H54 (cell line): ENCODE measurements at places on chromosomes 13 and 19.

DNA sequence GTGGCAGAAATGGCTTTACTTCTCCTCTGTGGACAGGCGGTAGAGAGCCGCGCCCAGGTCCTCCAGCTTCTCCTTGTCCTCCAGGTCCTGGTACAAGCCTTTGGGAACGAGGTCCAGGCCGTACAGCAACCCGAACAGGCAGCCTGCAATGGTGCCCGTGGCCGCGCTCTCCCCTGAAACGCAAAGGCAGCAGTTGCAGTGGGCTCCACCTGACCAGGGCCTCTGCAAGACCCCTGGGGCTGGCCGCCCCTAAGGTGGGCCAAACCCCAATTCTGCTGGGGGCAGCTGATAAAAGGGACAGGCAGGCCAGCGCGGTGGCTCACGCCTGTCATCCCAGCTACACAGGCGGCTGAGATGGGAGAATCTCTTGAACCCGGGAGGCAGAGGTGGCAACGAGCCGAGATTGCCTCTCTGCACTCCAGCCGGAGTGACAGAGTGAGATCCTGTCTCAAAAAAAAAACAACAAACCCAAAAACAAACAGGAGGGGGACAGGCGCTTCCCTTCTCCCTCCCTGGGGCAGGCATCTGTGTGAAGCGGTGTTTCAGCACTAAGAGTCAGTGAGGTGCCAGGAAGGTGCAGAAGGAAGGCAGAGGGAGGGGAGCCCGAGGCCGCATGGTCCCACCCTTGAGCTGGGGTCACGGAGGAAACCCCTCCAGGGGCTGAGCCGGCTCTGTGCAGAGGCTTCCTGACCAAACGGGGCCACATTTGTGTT is 30.3 kb downstream of the ADPRHL1 start:
- DNase-seq: no peak

DNA sequence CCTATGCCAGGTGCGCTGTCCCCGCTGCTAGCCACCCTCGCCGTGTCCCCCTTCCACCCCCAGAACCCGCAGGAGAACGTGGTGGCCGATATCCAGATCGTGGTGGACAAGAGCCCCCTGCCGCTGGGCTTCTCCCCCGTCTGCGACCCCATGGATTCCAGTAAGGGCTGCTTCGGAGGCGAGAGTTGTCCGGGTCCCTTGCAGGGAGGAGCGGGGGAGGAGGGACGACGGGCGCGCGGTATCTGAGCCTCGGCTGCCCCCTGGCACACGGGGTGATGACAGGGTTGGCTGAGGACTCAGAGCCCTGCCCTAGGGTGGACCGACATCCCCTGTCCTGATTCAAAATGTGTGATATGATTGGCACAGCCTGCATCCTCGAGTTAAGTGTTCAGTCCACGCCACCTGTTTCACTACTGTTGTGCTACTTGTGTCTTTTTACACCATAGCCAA is 653 bp downstream of the MVB12A start:
- DNase-seq: no peak

GRCh38 chr19:262125-262524 is 29.1 kb downstream of the PLPP2 start:
- no peak for DNase-seq

DNA sequence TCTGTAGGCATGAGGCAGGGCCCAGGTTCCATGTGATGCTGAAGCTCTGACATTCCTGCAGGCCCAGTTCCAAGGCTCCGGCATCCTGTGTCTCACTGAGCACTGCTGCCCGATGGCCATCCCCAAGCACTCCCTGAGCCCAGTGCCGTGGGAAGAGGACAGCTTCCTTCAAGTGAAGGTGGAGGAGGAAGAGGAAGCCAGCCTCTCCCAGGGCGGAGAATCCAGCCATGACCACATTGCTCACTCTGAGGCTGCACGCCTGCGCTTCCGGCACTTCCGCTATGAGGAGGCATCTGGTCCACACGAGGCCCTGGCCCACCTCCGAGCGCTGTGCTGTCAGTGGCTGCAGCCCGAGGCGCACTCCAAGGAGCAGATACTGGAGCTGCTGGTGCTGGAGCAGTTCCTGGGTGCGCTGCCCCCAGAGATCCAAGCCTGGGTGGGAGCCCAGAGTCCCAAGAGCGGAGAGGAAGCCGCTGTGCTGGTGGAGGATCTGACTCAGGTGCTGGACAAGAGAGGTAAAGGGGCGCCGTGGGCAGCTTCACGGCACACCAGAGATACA is 8.0 kb downstream of the ZSCAN22 start:
- DNase-seq: no peak

DNA sequence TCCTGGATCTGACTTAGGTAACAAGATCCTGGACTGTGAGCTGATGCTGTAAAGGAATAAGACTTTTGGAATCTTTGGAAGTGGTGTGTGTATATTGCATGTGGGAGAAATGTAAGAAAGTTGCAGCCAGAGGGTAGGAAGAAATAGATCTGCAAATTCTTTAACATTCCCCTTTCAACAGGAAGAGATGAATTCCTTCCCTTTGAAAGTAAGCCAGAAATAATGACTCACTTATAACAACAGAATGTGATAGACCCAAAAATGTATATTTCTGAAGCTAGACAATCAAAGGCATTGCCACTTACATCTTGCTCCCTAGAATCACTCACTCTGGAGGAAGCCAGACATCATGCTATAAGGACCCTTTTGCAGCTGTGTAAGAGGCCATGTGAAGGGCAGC is 9.8 kb upstream of the SIAH3 start:
- DNase-seq: no peak

GRCh38 chr13:80083853-80084676 is 256.9 kb downstream of the SPRY2 start:
- no peak for DNase-seq

DNA sequence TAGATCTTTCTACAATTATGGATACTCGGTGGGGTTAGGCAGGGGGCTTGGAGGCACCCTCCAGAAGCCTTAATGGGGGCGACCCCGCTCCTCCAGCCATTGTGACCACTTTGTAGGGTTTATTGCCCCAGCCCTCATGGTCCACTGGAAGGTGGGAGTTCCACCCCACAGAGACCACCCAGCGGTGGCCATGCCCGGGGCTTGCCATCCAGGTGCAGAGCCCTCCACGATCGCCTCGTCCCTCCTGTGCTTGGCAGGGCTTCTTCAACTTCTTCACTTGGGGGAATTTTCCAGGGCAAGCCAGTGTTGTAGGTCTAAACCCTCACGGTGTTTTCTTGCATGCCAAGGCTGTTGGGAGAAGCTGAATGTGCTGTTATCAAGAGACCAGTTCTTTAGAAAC is 16.1 kb downstream of the ZNF536 start:
- DNase-seq: no peak

GRCh38 chr19:7393939-7394730 is 45.4 kb downstream of the ARHGEF18 start:
- DNase-seq: no peak

- no peak for DNase-seq
Measured at GRCh38 chr13:97274829-97275649, 52.9 kb downstream of the MBNL2 start.

DNA sequence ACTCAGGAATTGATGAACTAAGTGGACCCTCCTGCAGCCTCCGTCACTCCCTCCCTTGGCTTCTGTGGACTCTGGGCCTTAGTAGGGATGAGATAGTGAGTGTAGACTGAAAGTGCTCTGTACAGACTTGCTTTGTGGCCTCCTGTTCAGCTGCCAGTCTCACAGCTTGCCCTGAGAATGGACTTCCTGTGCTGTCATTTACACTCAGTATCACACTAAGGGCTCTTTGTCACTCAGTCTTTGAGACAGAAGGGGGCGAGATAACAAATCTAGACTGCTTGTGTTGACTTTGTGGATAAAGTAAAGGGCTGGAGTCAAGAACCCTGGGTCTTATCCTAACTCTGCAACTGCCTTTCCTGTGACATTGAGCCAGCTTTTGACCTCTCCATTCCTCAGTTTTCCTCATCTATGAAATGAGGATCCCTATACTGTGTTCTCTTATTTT is 21.0 kb upstream of the SPRY2 start:
- DNase-seq: no peak

- no peak for DNase-seq
Measured at GRCh38 chr19:10815007-10815536, 20.9 kb downstream of the TMED1 start.

DNA sequence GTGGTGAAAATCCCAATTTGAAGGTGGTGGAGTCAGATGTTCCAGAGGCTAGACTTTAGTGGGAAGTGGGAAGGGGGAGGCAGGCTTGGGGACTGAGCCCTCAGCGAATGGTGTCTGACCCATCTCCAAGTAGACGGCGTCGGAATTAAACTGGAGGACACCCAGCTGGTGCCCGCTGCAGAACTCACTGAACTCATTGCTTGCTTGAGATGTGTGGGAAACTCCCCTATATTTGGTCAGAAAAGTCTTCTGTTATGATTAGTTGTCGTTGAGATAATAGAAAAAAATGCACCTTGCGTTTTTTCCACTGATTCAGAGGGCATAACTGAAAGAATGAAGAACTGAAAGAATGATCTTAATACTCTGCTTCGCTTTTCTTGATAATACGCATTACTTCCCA is 871 bp upstream of the ZNF583 start:
- no peak for DNase-seq

DNA sequence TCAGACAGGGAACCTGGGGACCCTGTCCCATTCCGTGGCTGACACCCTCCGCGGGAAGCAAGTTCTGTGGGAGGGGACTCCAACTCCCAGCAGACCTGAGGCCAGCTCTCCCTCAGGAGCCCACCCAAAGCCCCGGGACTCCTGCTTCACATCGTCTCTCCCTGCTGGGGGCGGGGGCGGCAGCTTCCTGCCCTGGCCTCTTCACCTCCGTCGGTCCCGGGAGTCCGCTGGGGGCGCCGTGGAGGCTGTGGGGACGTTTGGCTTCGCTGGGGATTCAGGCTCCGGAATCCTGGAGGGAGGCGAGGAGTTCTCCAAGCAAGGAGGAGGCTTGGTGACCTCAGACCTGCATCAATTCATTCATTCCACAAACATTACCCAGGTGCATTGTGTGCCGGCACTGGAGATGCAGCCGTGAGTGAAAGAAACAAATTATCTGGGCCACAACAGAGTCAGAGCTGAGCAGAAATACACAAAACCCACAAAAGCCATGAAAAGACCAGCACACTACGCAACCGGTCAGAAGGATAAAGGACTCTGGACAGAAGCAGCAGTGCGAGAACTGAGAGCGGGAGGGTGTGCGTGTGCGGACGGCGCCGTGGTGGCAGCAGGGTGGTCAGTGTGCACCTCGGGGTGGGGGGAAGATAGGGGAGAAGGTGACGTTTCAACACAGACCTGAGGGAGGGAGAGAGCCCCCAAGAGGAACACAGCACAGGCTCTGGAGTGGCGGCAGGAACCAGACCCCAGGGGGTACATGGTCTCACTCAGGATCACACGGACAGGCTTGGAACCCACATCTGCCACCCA is 19.0 kb downstream of the EPS8L1 start:
- no peak for DNase-seq

GRCh38 chr19:48945415-48945814 is 9.3 kb upstream of the BAX start:
- DNase-seq: no peak

GRCh38 chr13:109345433-109345941 is 440.9 kb downstream of the IRS2 start:
- peak; percentile 25 for DNase-seq

DNA sequence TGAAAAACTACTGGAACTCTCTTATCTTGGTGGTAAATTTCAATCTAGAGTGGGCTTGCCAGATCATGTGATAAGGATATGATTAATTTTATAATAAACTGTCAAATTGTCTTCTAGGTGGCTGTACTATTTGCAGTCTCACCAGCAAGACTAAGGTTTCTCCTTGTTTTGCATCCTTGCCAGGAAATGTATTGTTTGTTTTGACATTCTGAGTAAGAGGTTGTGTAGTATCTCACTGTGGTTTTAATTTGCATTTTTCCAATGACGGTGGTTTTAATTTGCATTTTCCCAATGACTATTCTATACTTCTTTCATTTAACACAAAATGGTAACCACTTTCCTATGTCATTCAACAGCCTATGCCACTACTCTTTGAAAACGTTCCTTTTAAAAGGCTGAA is 2.0 kb downstream of the CAB39L start:
- DNase-seq: no peak

GRCh38 chr13:95136638-95137037 is 164.6 kb downstream of the ABCC4 start:
- DNase-seq: no peak

- DNase-seq: no peak
Measured at GRCh38 chr13:28268800-28269223, 130.5 kb downstream of the PAN3 start.

DNA sequence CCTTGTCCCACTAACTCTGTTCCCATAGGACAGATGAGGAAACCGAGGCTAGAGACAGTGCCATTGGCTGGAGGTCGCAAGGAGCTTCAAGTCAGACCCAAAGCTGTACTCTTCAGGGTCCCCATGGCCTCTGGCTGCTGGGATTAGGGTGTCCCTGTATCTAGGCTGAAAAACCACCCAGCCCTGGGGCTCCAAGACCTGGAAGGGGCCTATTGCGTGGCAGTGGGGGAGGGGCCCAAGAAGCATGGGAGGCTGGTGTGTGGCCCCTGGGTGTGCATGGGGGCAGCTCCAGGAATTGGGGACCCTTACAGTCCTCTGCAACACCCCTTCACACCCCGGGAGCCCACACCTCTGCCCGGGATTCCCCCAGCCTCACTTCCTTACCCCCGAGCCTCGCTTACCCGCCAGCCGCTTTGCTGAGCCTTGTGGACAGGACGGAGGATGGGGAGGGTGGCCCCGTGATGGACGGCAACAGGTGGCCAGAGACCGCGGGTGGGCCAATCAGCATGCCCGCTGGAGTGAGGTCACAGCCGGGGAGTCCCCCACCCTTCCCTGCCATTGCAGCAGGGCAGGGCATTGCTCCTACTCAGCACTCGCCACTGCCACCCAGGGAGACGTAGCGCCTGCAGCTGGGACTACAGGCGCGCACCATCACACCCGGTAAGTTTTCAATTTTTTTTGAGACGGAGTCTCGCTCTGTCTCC is at the start of gene JSRP1:
Gene JSRP1, minus strand, starts transcription at position 436 of the 704 bp plus-strand sequence. CDS start 1,103 bp downstream, outside the sequence.
- DNase-seq: no peak

- DNase-seq: no peak
Measured at GRCh38 chr13:72514146-72514545, 213.3 kb downstream of the MZT1 start.

DNA sequence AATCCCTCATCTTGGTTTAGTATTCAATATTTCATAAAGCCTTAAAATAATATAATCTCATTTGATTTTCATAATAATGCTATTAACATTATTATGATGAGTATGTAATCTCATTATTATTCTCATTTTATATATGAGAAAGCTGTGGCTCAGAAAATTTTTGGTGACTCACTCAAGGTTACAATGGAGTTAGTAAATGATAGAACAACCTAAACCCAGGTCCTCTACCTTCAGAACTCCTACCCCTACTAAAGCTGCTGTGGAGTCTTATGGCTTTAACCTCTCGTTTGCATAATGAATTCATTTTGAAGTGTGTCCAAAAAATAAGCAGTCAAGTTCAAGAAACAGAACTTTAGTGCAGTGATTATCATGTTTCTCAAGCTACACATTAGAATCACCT is 226.3 kb downstream of the TBC1D4 start:
- no peak for DNase-seq
